Jurkat, Clone E6-1 (cell line): ENCODE measurements at places on chromosomes 4 and X.

- DNase-seq: no peak
Observed at GRCh38 chr4:106247600-106247999, 68.4 kb downstream of the TBCK start.

DNA sequence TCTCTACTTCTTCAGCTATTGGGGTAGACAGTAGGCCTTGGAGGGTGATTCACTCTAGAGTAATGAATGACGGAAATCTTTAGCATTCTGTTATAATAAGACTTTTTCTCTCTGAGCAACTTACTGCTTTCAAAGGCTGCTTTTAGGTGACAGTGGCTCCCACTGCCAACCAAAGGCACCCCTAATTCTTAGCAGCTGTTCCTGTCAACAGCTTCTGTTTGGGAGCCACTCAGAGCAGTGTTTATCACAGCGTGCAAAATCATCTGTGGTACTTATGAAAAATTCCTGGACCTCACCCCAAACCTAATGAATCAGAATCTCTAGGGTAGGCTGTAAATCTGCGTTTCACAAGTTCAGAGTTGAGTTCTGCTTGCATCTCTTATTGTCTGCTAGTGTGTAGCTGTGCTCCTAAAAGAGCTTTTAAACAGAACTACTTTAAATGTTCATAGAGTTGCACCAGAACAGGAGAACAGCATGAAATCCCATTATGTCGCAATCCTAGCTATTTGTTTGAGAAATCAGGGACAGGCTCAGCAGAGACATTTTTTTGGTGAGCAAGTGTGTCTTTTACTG lies 52.8 kb upstream of the POU4F2 start:
- no peak for DNase-seq

GRCh38 chr4:22720091-22720490 lies 27.4 kb downstream of the GBA3 start:
- no peak for DNase-seq

GRCh38 chr4:52926196-52926974 lies 64.3 kb downstream of the RASL11B start:
- DNase-seq: no peak

DNA sequence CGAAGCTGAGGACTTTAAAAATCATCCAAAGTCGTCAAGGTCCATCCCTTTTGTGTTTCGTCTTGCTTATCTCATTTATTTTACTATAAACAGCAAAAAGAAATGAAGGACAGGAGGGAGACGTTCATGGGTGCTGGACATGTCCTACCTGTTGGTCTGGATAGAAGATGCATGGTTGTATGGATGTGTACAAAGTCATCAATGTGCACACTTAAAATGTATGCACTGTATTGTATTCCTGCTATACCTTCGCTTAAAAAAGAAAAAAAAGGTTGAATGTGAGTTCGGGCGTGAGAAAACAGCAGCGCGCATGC lies 313 bp upstream of the BLOC1S4 start:
- DNase-seq: no peak

DNA sequence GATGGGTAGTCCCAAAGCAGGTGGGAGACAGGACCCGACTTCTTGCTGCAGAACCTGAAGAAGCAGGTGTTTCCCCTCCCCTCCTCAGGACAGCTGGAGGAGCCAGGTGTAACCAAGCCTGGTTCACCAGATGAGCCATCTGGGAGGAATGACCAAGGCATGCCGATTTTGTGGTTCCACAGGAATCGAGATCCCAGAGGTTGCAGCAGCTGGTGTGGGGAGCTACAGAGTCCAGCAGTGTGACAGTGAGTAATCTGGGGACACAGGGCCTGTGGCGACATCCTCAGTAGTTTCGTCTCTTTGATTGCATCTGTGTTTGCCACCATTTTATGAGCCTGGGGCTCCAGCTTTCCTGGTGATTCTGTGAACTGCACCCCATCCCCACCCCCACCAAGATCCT lies 2.6 kb upstream of the NDP start:
- DNase-seq: no peak

- DNase-seq: peak; percentile 47
Observed at GRCh38 chrX:107894038-107894437, 68.4 kb downstream of the MID2 start.

DNA sequence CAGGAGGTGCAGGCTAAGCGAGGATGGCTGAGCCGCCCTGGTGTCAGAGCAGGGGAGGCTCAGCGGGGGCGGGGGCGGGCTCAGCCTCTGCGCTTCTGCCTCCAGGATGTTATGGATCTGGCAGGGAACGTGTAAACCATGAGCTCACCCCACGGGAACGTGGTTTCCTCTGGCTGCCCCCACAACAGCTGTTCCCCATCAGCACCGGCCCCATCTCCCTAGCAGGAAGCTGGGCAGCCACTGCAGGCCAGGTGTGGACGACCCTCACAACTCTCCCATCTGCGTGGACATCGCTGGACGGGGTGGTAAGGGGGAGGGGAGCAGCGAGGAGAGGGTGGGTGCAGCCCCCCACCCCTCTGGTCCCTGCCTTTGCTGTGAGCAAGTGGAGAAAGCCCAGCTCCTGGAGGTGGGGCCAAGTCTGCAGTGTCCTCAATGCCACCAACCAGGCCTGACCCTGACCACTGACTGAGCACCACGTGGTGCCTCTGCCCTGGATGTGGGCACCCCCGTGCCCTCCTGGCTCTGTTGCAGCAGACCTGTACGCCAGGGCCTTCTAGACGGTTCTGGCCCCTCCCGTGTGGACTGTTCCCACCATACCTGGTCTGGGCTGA lies 28.1 kb upstream of the SPON2 start:
- peak; percentile 52 for DNase-seq

- DNase-seq: no peak
Observed at GRCh38 chrX:103688946-103689345, 2.4 kb upstream of the MORF4L2 start.

GRCh38 chr4:154961263-154961662 lies 180.2 kb downstream of the RBM46 start:
- no peak for DNase-seq

DNA sequence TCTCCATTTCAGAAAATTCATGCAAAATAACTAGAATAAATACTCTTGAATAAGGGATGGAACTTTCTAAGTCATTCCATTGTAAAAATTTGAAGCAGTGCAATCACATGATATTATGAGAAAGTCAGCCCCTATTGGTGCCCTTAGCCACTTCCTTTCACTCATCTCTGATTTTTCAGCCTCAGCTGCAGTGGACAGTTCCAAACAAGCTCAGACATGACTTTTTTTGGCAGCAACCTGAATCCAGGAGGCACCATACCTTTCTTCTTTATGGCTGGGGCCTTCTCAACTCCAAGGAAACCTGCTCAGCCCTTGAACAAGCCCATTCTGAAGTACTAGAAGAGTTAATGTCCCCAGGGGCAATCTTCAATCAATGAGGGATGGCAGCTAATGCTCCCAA lies 40.5 kb downstream of the MAPK10 start:
- no peak for DNase-seq

GRCh38 chr4:173573286-173573685 lies 43.3 kb upstream of the HAND2 start:
- DNase-seq: no peak

- DNase-seq: no peak
Observed at GRCh38 chrX:141975839-141976238, 72.1 kb downstream of the MAGEC1 start.

DNA sequence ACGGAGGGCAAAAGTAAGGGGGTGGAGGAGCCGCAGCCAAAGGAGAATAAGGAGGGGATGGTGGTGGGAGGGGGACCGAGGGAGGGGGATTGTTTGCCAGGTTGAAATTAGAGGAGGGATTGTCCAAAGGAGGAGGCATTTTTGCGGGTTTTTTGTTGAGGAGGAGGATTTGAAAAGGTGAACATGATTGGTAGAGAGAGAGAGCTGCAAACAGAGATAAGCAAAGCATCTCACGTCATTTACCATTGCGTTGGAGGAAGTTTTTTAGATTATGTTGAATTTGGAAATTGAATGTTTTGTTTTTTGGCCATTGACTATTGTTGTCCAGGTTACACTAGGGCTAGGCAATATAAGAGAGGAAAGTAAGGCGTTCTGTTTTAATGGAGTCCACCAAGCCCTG lies 54.5 kb upstream of the ABCB7 start:
- no peak for DNase-seq

GRCh38 chr4:71025654-71026053 lies 32.2 kb downstream of the DCK start:
- DNase-seq: no peak

DNA sequence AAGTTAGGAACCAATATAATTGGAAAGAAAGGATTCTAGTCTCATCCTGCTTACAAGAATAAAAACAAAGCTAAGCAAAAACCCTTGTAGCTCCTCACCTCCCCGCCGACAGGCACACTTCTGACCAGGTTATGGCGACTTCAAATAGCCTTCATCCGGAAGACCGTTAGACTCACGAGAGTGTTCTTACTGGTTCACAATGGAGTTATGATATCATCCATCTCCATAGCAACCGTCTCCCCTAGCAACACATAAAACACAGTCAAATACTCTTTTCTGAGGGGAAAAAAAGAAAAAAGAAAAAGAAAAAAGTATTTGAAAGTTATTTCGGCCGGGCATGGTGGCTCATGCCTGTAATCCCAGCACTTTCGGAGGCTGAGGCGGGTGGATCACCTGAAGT lies at the start of gene IL13RA2:
TSS of gene IL13RA2 (minus strand) at position 162 of the 400 bp plus-strand sequence. CDS start 347 bp downstream, outside the sequence.
- DNase-seq: no peak

DNA sequence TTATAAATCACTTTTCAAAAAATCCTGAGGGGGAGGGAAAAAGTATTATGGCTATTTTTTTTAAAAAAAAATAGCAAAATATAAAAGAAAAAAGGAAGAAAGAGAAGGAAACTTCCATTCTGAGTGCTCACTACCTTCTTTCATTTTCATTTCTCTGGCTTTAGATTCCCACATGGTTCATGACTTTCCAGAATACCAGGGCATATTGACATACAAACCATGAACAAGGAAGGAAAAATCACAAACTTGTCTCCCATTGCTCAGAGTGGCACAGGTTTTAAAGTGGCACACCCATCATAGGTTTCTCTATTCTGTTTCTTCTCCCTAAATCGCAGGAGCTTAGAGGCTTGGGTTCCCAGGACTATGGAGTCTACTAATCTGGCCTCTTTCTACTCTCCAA lies 136.3 kb upstream of the CXXC4 start:
- DNase-seq: no peak

DNA sequence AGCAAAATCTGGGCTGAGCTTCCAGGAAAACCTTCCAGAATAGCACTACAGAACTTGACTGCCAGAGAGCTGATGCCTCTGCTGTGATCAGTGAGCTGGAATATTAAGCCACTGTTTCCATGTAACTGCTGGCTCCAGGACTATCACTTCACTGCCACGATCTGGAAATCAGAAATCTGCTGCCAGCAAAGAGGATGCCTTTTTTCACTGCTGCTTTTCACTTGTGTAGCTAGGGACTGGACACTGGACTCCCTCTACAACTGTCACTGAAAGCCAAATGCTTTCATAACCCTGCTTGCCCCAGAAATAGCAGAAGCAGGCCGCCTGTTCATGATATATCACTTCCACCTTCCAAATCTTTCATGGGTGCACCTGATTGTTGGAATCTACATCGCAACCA lies 9.4 kb upstream of the AP1S2 start:
- no peak for DNase-seq

DNA sequence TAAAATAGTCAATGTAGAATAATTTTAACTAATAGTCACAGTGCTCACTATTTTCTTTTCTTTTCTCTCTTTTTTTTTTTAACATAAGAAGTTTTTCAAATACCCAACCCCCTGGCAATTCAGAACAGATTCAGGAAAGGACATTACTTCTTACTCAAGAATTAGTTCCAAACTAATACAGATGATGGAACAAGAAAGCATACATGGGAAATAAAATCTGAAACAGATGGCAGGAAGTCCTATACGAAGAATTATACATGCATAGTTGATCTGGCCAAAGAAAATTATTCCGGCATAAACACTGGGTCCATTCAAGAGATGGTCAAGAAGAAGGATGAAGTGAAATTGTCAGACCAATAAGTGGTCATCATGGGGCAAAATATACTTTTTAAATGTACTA lies 614.4 kb upstream of the INTU start:
- no peak for DNase-seq

- no peak for DNase-seq
Observed at GRCh38 chr4:22014222-22014741, 65.7 kb upstream of the KCNIP4 start.

DNA sequence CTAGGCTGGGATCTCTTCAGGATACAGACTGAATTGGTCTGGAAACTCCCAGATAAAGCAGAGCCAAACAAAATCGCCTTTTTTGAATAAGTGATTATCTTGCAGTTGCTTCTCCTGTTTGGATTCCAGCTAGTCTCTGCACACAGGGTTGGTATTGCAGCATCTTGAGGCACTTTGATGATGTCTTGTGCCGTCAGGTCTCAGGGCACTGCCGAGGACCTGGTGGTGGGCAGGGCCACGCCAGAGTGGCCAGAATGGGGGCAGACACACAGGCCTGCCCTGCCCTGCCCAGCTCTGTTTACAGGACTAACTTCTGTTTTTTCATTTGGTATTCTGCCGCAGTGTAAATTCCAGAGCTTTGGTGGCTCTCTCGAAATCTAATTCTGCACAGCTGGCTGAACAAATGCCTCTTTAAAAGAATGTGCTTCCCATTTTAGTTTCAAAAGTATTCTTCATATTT lies 276.1 kb downstream of the NR3C2 start:
- no peak for DNase-seq

DNA sequence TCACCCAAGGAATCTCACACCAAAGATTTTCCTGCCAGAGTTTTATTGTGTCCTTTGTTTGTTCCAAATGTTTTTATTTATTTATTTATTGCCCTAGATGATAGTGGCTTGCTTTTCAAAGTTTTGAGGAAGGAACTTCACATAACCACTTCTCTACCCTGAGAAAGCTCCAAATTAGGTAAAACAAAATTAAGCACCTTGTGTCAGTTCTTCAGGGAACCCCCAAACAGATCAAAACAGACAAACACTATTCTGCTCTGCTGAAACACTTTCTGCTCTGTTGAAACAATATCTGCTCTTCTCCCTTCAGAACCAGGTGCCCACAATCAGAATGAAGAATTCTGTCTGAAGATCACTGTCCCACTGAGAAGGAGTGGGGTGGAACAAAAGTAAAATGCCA lies 16.5 kb upstream of the CYBB start:
- no peak for DNase-seq

DNA sequence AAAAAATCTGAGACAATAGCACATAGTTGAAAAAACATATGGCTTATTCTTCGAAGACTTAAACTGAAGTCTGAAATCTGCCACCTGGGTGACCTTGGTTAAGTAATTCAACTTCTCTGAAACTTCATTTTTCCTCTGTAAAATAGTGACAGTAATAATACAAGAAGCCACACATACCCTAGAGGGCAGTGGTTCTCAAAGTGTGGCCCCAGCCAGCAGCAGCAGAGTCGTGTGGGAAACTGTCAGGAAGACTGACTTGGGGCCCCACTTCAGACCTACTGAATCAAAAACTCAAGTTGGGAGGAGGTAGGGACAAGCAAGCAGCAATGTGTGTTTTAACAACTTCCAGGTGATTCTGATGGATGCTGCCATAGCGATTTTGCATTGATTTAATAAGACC lies 249.9 kb downstream of the HNRNPD start:
- DNase-seq: no peak

- peak; percentile 28 for DNase-seq
Observed at GRCh38 chr4:112633477-112634235, 3.1 kb downstream of the ZGRF1 start.

DNA sequence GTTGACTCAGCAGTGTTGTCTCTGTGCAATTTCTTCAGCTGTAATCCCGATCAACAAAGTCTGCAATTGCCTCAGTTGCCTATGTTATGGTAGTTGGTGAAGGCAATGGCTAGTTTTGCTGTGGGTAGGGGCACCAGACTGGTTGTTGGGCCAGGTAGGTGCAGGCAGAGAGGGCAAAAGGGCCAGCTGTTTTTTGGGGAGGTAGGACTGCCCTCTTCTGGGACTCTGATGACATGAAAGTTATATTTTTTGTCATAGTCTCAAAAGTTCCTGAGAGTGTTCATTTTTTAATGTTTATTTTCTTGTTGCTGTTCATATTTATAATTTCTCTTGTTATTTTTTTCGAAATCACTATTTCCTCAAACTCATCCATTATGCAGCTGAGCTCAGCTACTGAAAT lies 25.1 kb downstream of the DCAF12L2 start:
- DNase-seq: no peak
